ENCODE measurements at places on chromosomes 6 and 20. TPM values are rescaled to one million over a fixed set of nuclear protein-coding genes. Genes with fewer than 3 reads are reported as not detected.

- no peak for DNase-seq
- H3K27ac ChIP-seq: no peak overlapping the region
- no peaks in the 10 kb centered on the region for H3K36me3 ChIP-seq
- no peaks in the 10 kb centered on the region for H3K4me1 ChIP-seq
- H3K4me3 ChIP-seq: no peak overlapping the region
These were observed 81.7 kb downstream of the COL9A1 start for GRCh38 chr6:70221025-70221714.

DNA sequence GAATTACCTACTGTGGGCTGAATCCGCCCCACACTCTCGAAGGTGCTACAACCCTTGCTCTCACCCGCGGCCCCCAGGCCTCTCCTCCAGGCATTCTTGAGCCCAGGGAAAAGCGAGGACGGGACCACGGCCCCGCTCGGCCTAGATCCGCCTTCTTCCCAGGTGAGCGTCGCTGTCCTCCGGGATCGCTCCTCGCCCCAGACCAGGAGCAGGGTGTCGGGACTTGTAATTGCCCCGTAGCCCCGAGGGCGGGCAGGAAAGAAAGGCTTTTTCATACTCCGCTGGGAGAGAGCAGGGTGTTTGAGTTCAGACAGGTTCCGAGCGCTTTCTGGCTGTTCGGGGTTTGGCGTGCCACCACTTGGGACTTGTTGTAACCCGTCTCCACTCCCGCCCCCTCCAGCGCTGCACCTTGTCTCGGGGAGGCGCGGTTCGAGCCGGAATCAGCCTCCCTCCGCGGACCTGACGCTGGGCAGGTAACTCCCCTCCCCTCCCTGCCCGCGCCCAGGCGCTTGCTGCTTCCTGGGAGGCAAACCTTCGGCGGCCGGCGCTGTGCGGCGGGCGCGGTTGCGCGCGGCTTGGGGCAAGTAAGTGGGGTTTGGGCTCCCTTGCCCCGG, at the start of gene FAM83B:
FAM83B (plus strand) TSS at position 529 of the 614 bp plus-strand sequence. CDS start 23,476 bp downstream, outside the sequence.
- no peak for DNase-seq
- H3K4me3 ChIP-seq: peak within 1 kb of the TSS; percentile 20
- no peak within 1 kb of the TSS for H3K27ac ChIP-seq
- no peaks in the 10 kb centered on the region for H3K36me3 ChIP-seq
- H3K4me1 ChIP-seq: no peaks in the 10 kb centered on the region
- H3K27me3 ChIP-seq: peaks cover 32% of the 10 kb centered on the region

DNA sequence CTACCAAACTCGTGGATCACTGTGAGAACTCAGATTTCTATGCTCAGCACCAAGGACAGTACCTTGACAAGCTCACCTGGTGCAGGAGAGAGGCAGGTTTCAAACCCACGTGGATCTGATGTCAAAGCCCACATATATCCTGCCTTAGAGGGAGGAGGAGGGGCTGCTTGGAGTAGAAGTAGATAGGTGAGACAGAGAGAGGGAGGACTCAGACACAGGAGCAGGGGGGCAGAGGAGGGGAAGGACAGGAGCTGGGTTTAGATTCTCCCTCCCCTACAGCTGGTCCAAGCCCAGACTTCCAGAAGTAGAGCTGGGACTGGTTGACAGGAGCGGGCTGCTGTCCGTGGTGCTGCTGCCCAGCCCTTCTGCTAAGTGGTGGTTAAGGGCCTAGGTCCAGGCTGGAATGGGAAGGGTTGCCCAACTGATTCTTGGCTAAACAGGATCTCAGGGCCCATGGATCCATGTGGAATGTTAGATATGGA, 77.5 kb downstream of the CDH22 start:
- H3K4me1 ChIP-seq: no peaks in the 10 kb centered on the region
- H3K36me3 ChIP-seq: no peaks in the 10 kb centered on the region
- H3K27ac ChIP-seq: no peak overlapping the region

- DNase-seq: no peak
- H3K27ac ChIP-seq: peak overlapping the region; percentile 78
- peaks cover 16% of the 10 kb centered on the region for H3K4me1 ChIP-seq
- H3K27me3 ChIP-seq: no peaks in the 10 kb centered on the region
- H3K4me3 ChIP-seq: peak overlapping the region; percentile 70
These were observed 7.1 kb downstream of the L3MBTL1 start for GRCh38 chr20:43514648-43514999.

GRCh38 chr6:43361269-43361668, 8.2 kb downstream of the ZNF318 start:
- DNase-seq: no peak
- H3K27ac ChIP-seq: no peak overlapping the region
- peaks cover 31% of the 10 kb centered on the region for H3K36me3 ChIP-seq
- H3K27me3 ChIP-seq: no peaks in the 10 kb centered on the region
- no peak overlapping the region for H3K4me3 ChIP-seq
- peaks cover 3% of the 10 kb centered on the region for H3K4me1 ChIP-seq

- H3K27ac ChIP-seq: no peak overlapping the region
- no peak overlapping the region for H3K4me3 ChIP-seq
- no peaks in the 10 kb centered on the region for H3K27me3 ChIP-seq
These were observed 136.3 kb upstream of the NEDD9 start for GRCh38 chr6:11368760-11369159.

DNA sequence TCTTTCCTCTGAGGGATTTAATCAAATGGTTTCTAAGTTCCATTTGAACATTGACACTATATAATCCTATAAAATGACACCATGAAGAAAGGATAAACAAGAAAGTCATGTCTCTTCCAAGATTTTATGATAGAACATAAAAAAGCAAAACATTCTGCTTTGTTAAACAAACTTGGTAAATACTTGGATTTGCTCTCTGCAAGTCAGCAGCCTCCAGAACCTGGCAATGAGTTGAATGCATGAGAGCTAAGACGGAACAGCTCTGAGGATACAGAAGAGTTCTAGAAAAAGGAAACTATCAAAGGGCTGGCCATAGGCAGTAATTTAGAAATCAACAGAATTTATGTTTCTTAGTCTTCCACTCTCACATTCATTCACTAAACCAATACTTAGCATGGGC, 656.0 kb upstream of the ID4 start:
- H3K27me3 ChIP-seq: no peaks in the 10 kb centered on the region
- H3K36me3 ChIP-seq: no peaks in the 10 kb centered on the region
- peaks cover 6% of the 10 kb centered on the region for H3K4me1 ChIP-seq
- no peak overlapping the region for H3K4me3 ChIP-seq
- DNase-seq: no peak
- H3K27ac ChIP-seq: peak overlapping the region; percentile 43

GRCh38 chr6:154792761-154793160, 59.5 kb downstream of the SCAF8 start:
- H3K27ac ChIP-seq: no peak overlapping the region
- peaks cover 45% of the 10 kb centered on the region for H3K36me3 ChIP-seq
- no peak overlapping the region for H3K4me3 ChIP-seq

DNA sequence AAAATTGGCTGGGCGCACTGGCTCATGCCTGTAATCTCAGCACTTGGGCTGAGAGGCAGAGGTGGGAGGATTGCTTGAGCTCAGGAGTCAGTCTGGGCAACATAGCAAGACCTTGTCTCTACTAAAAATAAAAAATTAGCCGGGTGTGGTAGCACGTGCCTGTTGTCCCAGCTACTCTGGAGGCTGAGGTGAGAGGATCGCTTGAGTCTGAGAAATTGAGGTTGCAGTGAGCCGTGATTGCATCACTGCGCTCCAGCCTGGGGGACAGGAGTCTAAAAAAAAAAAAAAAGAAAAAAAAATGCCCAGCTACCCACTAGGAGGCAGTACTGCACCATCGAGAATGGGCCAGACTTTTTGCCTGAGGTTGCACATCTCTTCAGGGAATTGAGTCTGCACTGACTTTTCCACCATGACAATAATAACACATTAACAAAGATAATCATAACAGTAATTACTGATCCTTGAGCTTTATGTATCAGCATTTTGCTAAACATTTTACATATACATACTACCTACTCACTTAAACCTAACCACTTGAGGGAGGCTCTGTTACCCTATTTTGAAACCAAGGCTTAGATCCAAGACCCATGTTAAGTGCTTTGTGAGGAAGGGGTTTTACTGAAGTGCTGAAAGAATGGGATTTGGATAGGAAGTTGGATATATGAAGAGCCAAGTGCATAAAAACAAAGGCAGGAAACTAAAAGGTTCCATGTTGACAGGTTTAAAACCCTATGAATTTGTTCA, 21.0 kb downstream of the SRSF3 start:
- H3K4me3 ChIP-seq: no peak overlapping the region
- H3K27me3 ChIP-seq: no peaks in the 10 kb centered on the region
- no peaks in the 10 kb centered on the region for H3K4me1 ChIP-seq
- no peaks in the 10 kb centered on the region for H3K36me3 ChIP-seq
- peak; percentile 80 for DNase-seq

DNA sequence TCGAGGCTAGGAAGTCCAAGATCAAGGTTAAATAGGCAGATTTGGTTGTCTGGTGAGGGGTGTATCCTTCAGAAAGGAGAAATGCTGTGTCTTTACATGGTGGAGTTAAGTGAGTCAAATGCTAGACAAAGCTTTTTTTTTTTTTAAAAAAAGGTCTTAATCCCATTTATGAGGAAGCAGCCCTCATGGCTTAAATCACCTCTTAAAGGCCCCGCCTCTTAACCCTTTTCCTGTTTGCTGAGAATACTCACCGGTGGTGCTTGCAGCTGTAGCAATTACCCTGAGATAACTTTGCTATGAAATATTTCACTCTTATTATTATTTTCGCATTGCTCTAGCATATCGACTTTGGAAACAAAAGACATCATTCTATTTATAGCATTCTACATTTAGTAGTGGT, 30.8 kb downstream of the FBXO30 start:
- no peaks in the 10 kb centered on the region for H3K27me3 ChIP-seq
- H3K4me3 ChIP-seq: no peak overlapping the region
- H3K4me1 ChIP-seq: no peaks in the 10 kb centered on the region
- no peak for DNase-seq
- peaks cover 21% of the 10 kb centered on the region for H3K36me3 ChIP-seq
- H3K27ac ChIP-seq: no peak overlapping the region

DNA sequence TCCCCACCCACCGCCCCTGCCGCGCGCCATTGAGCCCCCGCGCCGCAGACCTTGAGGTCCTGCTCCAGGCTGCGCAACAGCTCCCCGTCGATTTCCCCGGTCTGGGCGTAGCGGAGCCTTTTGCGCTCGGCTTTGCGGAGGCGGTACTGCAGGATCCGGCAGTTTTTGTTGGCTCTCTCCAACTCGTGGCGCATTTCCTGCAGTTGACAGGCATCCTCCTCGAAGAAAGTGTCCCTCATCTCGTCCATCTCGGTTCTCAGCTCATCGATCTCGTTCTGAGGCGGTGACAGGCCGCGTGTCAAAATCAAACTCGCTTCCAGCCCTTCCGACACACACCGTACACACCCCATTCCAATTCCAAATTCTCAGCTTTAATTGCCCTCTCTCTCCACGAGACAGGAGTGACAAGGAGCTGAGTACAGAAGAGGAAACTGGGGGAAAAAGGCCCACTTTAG, 4.3 kb downstream of the MTCL3 start:
- H3K27ac ChIP-seq: no peak overlapping the region
- no peaks in the 10 kb centered on the region for H3K36me3 ChIP-seq
- H3K4me3 ChIP-seq: peak overlapping the region; percentile 75
- peaks cover 2% of the 10 kb centered on the region for H3K27me3 ChIP-seq
- no peaks in the 10 kb centered on the region for H3K4me1 ChIP-seq
- DNase-seq: no peak

DNA sequence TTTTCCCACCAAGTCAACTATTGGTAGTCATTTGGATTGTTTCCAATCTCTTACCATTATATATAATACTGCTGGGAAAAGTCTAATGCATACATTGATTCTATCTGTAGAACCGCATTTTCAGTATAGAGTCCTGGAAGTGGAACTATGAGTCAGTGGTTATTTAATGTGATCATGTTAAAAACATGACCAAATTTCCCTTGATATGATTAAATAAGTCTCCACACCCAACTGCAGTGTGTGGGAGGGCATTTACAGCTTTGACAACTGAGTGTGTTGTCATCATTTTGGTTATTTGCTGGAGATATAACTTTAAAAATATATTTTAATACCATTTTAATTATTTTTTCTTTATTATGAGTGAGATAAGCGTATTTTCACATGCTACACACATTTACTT, 1027.6 kb downstream of the EYS start:
- no peak overlapping the region for H3K4me3 ChIP-seq
- no peak overlapping the region for H3K27ac ChIP-seq
- no peaks in the 10 kb centered on the region for H3K27me3 ChIP-seq
- no peaks in the 10 kb centered on the region for H3K4me1 ChIP-seq
- H3K36me3 ChIP-seq: no peaks in the 10 kb centered on the region
- DNase-seq: no peak

DNA sequence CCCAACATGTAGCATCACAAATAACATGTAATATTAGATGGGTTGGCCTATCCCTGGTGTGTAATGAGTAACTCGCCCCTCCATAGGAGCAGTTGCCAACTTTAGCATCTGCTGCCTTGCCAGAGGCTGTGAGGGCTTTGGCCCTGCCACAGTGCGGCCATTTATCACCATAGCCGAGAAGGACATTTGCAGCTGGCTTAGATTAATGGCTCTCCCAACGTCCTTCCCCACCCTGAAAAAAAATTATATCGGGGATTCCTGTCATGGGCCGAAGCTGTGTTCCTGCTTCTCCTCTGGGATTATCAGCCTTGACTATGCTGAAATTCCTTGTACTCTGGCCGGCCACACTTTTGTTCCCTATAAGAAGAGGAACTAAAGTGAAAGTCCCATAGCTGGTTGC, 7.6 kb upstream of the ADIG start:
- no peaks in the 10 kb centered on the region for H3K27me3 ChIP-seq
- no peak overlapping the region for H3K4me3 ChIP-seq
- peaks cover 21% of the 10 kb centered on the region for H3K36me3 ChIP-seq
- H3K27ac ChIP-seq: no peak overlapping the region
- no peaks in the 10 kb centered on the region for H3K4me1 ChIP-seq

DNA sequence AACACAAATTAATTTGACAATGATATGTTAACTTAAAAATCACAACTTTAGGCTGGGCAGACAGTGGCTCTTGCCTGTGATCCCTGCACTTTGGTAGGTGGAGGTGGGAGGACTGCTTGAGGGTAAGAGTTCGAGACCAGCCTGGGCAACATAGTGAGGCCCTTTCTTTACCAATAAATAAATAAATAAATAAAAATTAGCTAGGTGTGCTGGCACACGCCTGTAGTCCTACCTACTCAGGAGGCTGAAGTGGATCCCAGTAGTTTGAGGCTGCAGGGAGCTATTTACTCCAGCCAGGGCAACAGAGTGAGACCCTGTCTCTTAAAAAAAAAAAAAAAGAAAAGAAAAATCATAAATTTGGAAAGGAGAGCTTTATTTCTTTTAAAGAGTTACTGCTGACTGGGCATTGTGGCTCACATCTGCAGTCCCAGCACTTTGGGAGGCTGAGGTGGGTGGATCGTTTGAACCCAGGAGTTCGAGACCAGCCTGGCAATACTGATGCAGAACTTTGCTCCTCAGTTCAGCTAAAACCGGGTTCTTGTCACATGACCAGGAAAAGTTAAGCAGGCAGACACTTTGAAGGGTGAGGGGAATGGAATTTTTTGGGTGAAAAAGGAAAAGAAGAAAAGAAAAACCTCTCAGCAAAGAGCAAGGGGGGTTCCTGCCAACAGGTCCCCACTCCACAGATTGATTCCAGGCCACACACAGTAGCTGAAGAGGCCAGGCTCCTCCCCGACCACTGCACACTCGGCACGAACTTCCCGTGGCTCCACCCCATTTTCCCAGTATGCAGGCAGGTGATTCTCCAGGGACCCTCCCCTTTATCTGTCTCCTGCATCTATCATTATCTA, 44.0 kb upstream of the DDR1 start:
- H3K36me3 ChIP-seq: no peaks in the 10 kb centered on the region
- peaks cover 29% of the 10 kb centered on the region for H3K4me1 ChIP-seq

Gene BTNL2
- total RNA-seq: not detected

Gene SLC17A9
- 7.2 TPM for total RNA-seq

Gene CLVS2
- 7.5 TPM for total RNA-seq

Gene RFX6
- not detected for total RNA-seq

Gene GSTA2
- total RNA-seq: not detected

Gene PDCD2
- 61.9 TPM for total RNA-seq

Gene TMEM217
- total RNA-seq: 5.3 TPM

Gene IL17F
- not detected for total RNA-seq

Gene FAM162B
- 2.2 TPM for total RNA-seq
